ENCODE measurements at places on chromosomes 3 and 15. TPM values are rescaled to one million over a fixed set of nuclear protein-coding genes. Genes with fewer than 3 reads are reported as not detected.
A peak's percentile ranks its signal among the peaks of the same experiment; 100 is the strongest.

GRCh38 chr3:14531856-14532395, 8.2 kb downstream of the GRIP2 start:
- peaks cover 18% of the 10 kb centered on the region for H3K27me3 ChIP-seq
- H3K4me1 ChIP-seq: peaks cover 16% of the 10 kb centered on the region
- no peak for DNase-seq
- H3K27ac ChIP-seq: no peak overlapping the region
- H3K36me3 ChIP-seq: peaks cover 2% of the 10 kb centered on the region

DNA sequence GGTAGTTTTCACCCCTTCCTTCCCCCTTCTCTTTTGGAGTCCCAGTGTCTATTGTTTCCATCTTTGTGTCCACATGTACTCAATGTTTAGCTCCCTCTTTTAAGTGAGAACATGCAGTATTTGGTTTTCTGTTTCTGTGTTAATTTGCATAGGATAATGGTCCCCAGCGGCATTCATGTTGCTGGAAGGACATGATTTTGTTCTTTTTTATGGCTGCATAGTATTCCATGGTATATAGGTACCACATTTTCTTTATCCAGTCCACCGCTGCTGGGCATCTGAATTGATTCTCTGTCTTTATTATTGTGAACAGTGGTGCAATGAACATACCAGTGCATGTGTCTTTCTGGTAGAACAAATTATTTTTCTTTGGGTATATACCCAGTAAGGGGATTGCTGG, 7.7 kb upstream of the HDGFL3 start:
- no peak overlapping the region for H3K27ac ChIP-seq
- no peak for DNase-seq

GRCh38 chr3:13536432-13536831, 12.5 kb upstream of the FBLN2 start:
- H3K36me3 ChIP-seq: no peaks in the 10 kb centered on the region
- DNase-seq: no peak
- H3K4me1 ChIP-seq: peaks cover 7% of the 10 kb centered on the region
- no peaks in the 10 kb centered on the region for H3K27me3 ChIP-seq

- H3K27ac ChIP-seq: no peak overlapping the region
- no peaks in the 10 kb centered on the region for H3K36me3 ChIP-seq
- H3K4me3 ChIP-seq: no peak overlapping the region
- no peaks in the 10 kb centered on the region for H3K4me1 ChIP-seq
Observed at GRCh38 chr3:113912552-113913236, 35.1 kb upstream of the ZDHHC23 start.

DNA sequence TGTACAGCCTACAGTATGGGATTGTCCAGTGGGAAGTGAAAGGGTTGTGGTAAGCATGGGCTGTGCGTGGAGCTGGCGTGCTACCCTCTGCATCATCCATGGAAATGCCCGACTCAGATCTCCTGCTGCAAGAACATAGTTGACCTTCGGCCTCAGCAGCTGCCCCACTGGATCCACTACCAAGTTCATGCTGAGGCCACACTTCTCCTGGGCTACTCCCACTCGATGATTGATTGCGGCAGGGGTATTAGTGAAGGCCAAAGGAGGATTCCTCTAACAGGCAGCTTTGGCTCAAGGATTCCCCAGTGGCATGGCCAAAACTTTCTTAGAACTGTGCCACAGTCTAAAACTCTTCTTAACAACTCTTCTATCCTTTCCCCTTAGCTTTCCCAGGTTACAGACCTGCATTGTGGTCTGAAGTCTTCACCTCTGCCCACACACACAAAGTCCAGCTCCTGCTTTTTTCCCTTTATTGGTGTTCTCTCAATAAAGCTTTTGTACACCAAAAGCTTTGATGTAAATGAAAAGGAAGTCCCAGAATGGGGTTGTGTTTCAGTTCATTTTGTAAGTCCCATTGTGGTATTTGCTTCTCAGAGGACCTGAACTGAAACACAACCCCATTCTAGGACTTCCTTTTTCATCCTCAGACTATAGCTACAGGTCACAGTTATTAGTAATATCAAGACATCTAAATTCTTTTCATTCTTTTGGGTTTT, 4.9 kb upstream of the TBC1D5 start:
- DNase-seq: no peak
- no peak overlapping the region for H3K27ac ChIP-seq
- H3K27me3 ChIP-seq: no peaks in the 10 kb centered on the region
- H3K4me1 ChIP-seq: peaks cover 6% of the 10 kb centered on the region
- H3K36me3 ChIP-seq: no peaks in the 10 kb centered on the region

- H3K4me3 ChIP-seq: peak overlapping the region; percentile 33
- no peak for DNase-seq
- peaks cover 94% of the 10 kb centered on the region for H3K4me1 ChIP-seq
- peak overlapping the region; percentile 98 for H3K27ac ChIP-seq
- H3K36me3 ChIP-seq: no peaks in the 10 kb centered on the region
Observed at GRCh38 chr3:32844914-32845313, 27.1 kb downstream of the TRIM71 start.

- no peak overlapping the region for H3K4me3 ChIP-seq
- DNase-seq: no peak
- H3K27me3 ChIP-seq: no peaks in the 10 kb centered on the region
Observed at GRCh38 chr3:124149771-124150170, 157.8 kb upstream of the ROPN1 start.

GRCh38 chr15:77421370-77421700, 647 bp downstream of the HMG20A start:
- DNase-seq: peak; percentile 9
- H3K27ac ChIP-seq: no peak overlapping the region
- no peaks in the 10 kb centered on the region for H3K36me3 ChIP-seq
- H3K4me3 ChIP-seq: peak overlapping the region; percentile 94

ALG1L2 gene
- 0.59 TPM for total RNA-seq

AP3B2 gene
- 0.97 TPM for total RNA-seq

PODXL2 gene
- 18.4 TPM for total RNA-seq

KIF15 gene
- total RNA-seq: 83.4 TPM

NOX5 gene
- not detected for total RNA-seq

NTRK3 gene
- 2.4 TPM for total RNA-seq

Data from neural progenitor cell (in vitro differentiated cells).